ENCODE measurements at places on chromosomes 4 and X.

GRCh38 chrX:74295101-74295500 lies 8.9 kb upstream of the ZCCHC13 start:
- no peak for DNase-seq

GRCh38 chrX:153947009-153947769 lies 2.7 kb upstream of the RENBP start:
- peak; percentile 70 for DNase-seq

- peak; percentile 33 for DNase-seq
Measured at GRCh38 chrX:135931644-135932487, 38.4 kb downstream of the SAGE1 start.

DNA sequence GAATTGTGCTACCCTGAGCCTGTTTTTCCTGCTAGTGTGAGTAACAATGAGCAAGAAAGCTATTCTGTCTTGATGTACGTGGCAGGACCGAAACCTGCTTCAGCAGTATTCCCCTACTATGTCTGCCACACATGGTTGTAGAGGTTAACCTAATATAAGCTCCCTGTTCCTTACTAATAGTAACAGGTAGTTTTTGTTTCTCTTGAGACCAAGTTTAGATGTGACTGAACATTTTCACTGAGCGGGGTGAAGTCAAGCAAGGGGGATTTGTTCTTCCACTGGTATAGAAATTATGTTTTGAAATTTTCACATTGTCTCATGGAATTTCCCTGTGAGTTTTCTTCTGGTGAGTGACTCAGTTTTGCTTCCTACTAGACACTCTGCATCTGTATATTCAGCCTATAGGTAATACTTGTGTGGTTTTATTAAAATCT lies 37.3 kb downstream of the RRAGB start:
- no peak for DNase-seq

GRCh38 chrX:41391606-41392005 lies 55.5 kb upstream of the NYX start:
- no peak for DNase-seq

GRCh38 chr4:79050541-79050880 lies 111.3 kb upstream of the PAQR3 start:
- DNase-seq, result no peak
